ENCODE measurements at places on chromosomes 1 and 21. TPM values are rescaled to one million over a fixed set of nuclear protein-coding genes. Genes with fewer than 3 reads are reported as not detected.

- peaks cover 4% of the 10 kb centered on the region for H3K4me1 ChIP-seq
- no peaks in the 10 kb centered on the region for H3K27me3 ChIP-seq
- DNase-seq = no peak
- H3K36me3 ChIP-seq = peaks cover 2% of the 10 kb centered on the region
- H3K4me3 ChIP-seq = no peak overlapping the region
- H3K27ac ChIP-seq = no peak overlapping the region
Measured at GRCh38 chr1:89863165-89863830, 42.5 kb downstream of the LRRC8D start.

GRCh38 chr1:207831517-207832327 is 79.2 kb downstream of the CD34 start:
- no peaks in the 10 kb centered on the region for H3K4me1 ChIP-seq
- no peaks in the 10 kb centered on the region for H3K36me3 ChIP-seq
- H3K4me3 ChIP-seq = no peak overlapping the region
- DNase-seq = no peak
- H3K27me3 ChIP-seq = no peaks in the 10 kb centered on the region

DNA sequence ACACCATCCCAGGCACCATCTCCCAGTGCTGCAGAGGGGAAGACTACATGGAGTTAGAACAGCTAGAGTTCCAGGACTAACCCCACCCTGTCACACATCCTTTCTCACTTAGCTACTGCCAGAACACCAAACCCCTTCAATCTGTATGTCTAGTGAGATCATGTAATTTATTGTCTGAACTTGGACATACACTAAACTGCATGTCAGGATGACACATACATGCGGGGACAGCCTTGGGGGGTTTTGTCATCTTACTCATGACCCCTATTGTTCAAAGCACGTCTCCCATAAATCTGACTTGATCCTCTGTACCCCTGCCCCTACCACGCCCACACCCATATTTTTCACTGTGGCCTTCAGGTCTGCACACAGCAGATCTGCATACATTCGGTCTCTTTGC is 71.3 kb downstream of the GABPA start:
- H3K4me1 ChIP-seq = peaks cover 2% of the 10 kb centered on the region
- DNase-seq = no peak
- no peaks in the 10 kb centered on the region for H3K27me3 ChIP-seq
- no peaks in the 10 kb centered on the region for H3K36me3 ChIP-seq

DNA sequence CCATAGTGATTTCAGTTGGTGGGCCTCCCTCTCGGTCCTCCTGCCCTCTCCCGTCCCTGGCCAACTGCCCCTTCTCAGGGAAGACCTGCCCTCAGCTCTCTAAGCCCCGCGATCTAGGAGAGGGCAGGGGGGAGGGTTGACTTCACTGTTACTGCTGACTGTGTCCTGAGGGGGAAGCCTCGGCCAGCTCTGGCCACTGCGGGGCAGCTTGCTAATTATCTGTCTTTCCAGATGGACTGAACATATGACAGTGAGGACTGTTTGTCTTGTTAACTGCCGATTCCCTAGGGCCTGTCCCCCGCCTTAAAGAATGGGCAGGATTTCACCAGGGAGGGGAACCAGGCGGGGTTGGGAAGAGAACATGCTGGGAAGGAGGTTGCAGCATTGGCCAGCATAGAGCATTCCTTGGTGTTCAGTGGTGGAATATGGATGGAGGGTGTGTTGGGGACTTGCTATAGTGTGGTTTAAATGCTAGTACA is 22.9 kb downstream of the NIPAL3 start:
- no peak for DNase-seq
- no peak overlapping the region for H3K4me3 ChIP-seq
- H3K36me3 ChIP-seq = peaks cover 9% of the 10 kb centered on the region

DNA sequence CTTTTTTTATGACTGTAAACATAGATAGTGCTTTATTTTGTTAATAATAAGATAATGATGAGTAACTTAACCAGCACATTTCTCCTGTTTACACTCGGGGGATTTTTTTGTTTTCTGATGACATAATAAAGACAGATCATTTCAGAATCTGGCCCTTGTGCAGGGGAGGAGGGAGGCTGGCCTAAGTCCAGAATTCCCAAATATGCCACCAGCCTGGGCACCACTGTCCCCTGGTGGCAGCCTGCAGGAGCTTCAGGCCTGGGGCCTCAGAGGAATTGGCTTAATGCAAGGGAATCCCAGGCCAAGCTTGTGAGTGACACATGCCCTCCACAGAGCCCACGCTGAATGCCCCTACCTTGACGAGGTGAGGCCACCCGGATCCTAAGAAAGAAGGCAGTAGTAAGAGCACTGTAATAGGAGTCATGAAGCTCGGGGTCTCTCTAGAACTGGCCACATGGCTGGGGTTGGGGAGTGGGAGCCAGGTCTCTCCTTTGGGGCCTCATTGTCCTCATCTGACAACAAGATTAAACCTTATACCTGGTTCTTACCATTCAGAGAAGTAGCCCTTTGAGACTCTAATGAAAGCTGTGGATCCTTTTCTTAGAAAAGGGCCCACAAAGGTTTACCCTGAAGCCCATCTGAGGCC is 24.1 kb downstream of the ETNK2 start:
- no peaks in the 10 kb centered on the region for H3K27me3 ChIP-seq
- peak overlapping the region; percentile 89 for H3K27ac ChIP-seq
- H3K4me1 ChIP-seq = peaks cover 42% of the 10 kb centered on the region
- peaks cover 24% of the 10 kb centered on the region for H3K36me3 ChIP-seq
- peak overlapping the region; percentile 7 for H3K4me3 ChIP-seq

GRCh38 chr21:17370916-17371315 is 141.9 kb upstream of the CXADR start:
- no peak for DNase-seq
- H3K27me3 ChIP-seq = no peaks in the 10 kb centered on the region
- H3K27ac ChIP-seq = peak overlapping the region; percentile 44
- H3K36me3 ChIP-seq = no peaks in the 10 kb centered on the region

DNA sequence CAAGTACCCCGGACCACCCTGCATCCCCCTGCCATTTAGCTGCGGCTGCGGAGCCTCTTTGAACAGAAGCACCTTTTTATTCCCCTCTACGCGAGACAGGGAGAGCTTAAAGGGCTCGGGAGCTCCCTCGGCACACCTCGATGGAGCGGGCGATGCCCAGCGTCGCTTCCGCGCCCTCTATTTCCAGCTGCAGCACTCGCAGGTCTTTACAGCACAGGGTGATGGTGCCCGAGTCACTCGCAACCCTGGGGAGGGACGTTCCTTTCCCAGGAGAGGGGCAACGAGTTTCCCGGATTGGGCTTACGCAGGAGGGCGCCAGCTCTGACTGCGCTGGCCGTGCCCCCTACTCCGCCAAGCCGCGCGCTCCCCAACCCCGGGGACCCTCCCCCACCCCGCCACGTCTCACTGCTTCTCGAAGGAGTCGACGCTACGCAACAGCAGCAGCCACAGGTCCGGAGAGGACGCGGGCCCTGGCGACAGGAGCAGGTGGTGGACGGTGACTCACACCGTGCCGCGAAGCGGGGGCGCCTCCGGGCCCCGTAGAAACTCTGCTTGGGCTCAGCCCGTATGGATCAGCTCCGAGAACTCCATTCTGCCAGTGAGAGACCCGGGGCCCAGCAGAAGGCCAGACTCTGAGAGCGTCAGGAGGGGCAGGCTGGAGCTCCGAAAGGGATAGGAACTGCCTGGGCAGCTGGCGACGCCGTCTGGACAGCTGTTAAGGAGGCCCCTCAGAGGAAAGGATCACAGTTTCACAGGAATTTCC is 5.8 kb upstream of the FAM167B start:
- H3K36me3 ChIP-seq = peaks cover under 1% of the 10 kb centered on the region
- peak; percentile 52 for DNase-seq
- H3K4me3 ChIP-seq = peak overlapping the region; percentile 79
- H3K27ac ChIP-seq = peak overlapping the region; percentile 53
- H3K27me3 ChIP-seq = no peaks in the 10 kb centered on the region
- H3K4me1 ChIP-seq = peaks cover 25% of the 10 kb centered on the region

DNA sequence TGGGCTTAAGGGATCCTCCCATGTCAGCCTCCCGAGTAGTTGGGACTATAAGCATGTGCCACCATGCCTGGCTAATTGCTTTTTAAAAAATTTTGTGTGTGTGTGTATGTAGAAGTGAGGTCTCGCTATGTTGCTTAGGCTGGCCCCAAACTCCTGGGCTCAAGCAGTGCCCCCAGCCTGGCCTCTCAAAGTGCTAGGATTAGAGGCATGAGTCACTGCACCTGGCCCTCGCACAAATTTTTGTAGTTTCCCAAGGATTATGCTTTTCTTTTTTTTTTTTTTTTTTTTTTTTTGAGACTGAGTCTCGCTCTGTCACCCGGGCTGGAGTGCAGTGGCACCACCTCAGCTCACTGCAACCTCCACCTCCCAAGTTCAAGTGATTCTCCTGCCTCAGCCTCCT is 144.4 kb upstream of the HNRNPU start:
- no peak overlapping the region for H3K4me3 ChIP-seq
- no peak for DNase-seq
- peaks cover 4% of the 10 kb centered on the region for H3K36me3 ChIP-seq
- H3K4me1 ChIP-seq = no peaks in the 10 kb centered on the region
- no peaks in the 10 kb centered on the region for H3K27me3 ChIP-seq

DNA sequence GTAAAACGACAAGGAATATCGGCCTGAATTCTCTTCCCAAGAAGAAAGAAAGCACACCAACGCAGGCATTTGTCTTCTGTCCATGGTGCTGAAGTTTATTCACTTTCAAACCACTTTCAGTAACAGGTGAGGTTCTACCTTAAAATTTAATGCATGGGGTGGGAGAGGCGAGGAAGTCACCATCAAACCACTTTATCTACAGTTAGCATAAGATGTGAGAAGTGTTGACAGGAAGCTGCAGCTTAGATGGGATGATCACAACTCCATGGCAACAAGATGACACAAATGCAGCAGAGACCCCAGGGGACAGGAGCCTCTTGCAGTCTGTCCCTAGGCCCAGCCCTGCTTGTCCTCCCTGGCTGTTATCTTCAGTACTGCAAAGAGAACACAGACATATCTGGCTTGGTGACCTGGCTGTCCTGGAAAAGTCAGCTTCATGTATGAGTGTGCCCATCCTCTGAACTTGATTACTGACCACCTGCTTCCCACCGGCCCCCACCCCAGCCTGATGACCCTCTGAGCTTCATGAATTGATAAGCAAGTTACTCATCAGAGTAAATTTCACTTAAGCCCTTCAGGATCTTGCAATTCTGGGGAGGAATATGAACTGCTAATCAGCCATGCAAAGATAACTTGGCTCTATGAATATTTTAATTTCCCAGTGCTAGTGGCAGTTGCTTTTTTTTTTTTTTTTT is 1.8 kb downstream of the NPPA start:
- no peak for DNase-seq
- H3K27me3 ChIP-seq = no peaks in the 10 kb centered on the region
- H3K4me3 ChIP-seq = no peak overlapping the region
- peaks cover 15% of the 10 kb centered on the region for H3K4me1 ChIP-seq
- H3K36me3 ChIP-seq = peaks cover 29% of the 10 kb centered on the region

DNA sequence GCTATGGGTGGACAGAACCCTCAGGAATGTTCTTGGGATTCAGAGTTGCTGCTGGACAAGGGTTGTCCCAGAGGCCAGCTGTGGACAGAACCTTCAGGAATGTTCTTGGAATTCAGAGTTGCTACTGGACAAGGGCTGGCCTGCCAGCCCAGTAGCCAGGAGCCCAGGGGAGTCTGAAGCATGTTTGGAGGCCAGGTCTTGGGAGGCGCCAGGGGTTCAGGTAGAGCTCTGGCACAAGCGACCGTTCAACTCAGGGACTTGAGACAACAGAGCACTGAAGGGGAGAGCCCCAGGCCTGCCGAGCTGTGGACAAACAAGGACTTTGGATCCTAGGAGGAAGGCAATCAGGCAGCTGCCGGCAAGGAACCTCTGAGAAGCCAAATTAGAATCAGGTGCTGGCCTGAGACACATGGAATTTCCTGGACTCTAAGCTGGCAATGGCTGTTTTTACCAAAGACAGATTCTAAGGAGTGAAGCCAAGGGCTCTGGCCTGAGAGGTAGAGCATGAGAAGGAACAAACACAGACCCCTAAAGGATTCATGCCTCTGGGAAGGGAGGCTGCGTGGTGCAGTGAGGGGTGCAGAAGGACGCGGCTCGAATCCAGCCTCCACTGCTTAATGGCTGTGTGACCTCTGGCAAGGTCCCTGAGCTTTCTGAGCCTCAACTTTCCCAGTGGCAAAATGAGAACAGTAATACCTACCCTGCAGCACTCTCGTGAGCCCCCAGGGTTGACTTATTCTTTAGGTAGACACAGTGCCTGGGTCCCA is 13.4 kb downstream of the PLA2G5 start:
- H3K4me1 ChIP-seq = peaks cover 16% of the 10 kb centered on the region
- no peak overlapping the region for H3K4me3 ChIP-seq
- H3K27ac ChIP-seq = no peak overlapping the region

DNA sequence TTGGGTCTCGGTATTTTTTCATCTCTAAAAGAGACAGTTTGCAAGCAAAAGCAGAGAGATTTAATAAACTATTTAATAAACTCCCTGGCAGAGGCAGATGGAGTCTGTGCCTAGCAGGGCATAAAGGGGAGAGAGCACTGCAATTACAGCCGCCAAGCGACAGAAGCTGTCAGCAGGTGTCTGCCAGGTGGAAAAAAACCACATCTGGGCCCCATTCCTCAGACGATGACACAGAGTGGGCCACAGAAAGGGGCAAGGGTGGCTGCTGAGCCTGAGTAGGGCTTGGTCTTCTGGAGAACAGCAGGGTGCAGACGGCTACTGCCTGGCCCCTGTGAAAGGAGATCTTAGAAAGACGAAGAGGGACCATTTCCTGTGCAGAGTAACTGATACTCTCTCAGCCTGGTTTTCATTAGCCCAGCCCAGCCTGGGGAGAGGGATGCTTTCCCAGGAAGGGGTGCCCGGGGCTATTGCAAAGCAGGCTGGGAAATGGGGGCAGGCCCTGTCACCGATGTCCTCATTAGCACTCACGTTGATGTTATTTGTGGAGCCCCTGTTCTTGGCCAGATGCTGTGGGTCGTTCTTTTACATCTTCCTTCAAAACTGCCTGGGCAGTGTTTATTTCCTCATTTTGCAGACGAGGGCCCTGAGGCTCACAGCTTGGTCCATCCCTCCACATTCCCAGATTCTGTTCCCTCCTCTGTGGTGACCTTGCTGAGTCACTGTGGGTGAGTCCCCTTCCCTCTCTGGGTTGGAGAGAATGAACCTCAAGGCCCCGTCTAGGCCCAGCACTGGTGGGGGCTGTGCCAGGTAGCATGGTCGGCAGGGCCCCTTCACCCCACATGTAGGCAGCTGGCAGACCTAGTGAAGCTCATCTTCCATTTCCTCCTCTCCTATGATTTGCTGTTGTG is 472.7 kb downstream of the PTPRU start:
- H3K36me3 ChIP-seq = no peaks in the 10 kb centered on the region
- H3K4me3 ChIP-seq = no peak overlapping the region
- peaks cover 12% of the 10 kb centered on the region for H3K4me1 ChIP-seq

Gene WDR64
- total RNA-seq = not detected

Gene RPTN
- not detected for total RNA-seq

Gene ADORA3
- not detected for total RNA-seq

Gene RGS18
- total RNA-seq = not detected

Gene EDARADD
- 16.6 TPM for total RNA-seq

Gene FCER1A
- not detected for total RNA-seq

Gene TFF2
- not detected for total RNA-seq

Data from mesothelial cell of epicardium (in vitro differentiated cells).